Cortex of kidney (tissue), 1 donor: ENCODE measurements at places on chromosomes 7 and 10.

- no peak for DNase-seq
Observed at GRCh38 chr7:8115547-8116402, 146.2 kb downstream of the ICA1 start.

DNA sequence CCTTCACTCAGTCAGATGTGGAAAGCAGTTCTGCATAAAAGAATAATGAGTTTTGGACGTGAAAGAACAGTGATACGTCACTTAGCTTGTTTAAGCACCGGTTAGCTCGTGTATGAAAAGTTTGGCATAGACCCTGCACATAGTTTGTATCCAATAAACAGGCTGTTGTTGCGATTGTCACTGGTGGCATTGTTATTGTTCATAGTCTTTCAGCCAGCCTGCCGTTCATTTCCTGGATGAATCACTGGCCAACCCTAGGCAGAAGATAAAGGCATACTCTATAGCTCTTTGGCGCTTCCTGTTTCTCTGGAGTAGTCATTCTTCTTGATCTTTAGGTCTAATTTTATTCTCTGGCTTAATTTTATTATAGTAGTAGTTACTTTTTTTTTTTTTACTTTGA, 57.8 kb upstream of the ANKRD30A start:
- DNase-seq: no peak

DNA sequence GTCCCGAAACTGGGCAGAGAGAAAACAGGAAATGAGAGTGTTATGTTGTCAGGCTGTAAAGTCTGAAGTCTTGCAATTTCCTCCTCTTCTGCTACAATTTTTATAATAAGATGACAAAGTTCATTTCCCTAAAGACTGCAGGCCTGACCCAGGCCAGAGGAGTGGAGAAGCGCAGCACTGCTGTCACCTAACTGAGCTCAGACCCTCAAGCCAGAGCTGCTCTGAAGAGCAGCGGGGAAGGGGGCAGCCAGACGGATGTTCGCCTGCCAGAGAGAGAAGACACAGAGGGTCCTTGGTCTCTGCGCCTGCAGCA, 12.6 kb upstream of the AOAH start:
- no peak for DNase-seq

GRCh38 chr10:63760034-63760707, 239.0 kb downstream of the REEP3 start:
- DNase-seq: no peak

GRCh38 chr10:94066411-94066810, 72.7 kb downstream of the PLCE1 start:
- no peak for DNase-seq
